ENCODE measurements at places on chromosomes 2 and 18.

- DNase-seq = no peak
These were observed 99.7 kb upstream of the ODC1 start for GRCh38 chr2:10547663-10548376.

DNA sequence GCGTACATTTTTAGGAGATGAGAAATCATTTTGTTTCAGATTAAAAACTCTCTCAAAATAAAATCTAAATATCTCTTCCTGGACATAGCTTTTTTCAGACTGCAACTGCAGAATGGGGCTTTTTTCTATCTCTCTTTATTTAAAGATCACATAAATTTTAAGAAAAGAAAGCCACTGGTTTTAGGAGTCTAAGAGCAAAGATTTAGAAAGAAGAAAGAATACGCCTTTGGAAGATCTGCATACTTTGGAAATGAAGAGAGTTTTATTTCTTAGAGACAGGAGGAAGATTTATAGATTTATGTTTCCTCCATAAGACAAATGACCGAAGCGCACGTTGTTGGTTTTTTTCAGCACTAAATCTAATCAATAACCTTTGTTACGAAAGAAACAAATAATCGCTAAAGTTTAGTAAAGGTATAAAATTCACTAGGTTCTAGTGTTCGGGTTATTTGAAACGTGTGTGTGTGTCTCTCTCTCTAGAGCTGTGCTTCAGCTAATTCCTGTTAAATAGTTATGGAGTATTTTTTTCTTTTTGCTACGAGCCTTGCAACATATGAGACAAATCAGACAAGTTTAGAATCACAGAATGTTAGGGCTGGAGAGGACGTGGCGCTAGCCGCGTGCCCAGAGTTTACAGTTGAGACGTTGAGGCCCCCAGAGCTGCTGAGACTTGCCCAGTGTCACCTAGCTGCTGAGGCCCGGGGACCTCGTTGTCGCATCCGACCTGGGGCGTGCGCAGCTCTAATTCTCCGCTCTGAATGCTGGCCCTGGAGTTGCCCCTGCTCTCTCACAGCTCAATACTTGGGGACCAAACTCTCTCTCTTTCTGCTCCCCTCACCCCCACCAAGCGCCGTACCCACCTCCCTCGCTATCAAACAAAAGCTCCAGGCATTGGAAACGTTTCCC lies 69.9 kb downstream of the CTAGE1 start:
- no peak for DNase-seq

DNA sequence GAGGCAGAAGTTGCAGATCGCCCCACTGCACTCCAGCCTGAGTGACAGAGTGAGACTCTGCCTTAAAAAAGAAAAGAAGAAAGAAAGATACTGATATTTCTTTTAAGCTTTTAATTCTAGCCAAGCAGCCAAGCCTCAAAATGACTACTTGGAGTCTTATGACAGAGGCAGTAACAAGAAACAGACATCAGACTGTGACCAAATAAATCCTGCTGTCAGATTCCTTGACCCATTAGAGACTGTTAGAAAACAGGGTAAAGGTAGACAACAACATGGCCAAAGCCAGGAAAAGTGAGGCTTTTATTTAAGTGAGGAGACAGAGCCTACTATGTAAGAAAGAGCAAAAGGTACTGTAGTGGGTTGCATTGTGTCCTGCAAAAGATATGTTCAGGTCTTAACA lies 83.4 kb upstream of the NARS1 start:
- no peak for DNase-seq

DNA sequence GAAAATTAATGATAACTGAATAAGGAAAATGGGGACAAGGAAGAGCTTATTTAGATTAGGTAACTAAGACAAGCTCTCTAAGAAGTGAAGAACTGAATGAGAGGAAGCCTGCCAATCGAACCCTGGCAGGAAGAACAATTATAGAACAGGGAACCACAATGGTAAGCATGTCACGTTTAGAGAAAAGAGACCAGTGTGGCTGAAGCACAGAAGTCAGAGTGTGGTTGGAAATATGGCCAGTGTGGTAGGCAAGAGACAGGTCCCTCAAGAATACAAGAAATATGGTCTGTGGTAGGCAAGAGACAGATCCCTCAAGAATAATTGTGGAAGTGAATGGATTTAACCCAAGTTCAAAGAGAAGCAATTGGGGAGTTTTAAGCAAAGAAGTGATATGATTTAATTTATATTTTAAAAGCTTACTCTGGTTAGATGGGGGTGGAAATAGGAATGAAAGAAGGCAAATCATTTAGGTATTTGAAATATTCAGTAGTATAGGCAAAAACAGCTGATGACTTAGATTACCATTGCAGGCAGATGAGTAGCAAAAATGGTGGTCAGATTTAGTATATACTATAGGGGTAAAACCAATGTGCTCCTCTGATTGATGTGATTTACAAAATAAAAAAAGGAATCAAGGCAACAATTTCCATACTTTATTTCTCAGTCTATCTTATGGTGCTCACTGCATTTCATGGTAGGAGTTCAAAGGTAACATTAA lies 38.8 kb upstream of the ERMN start:
- peak; percentile 39 for DNase-seq

GRCh38 chr18:78731016-78731397 lies 248.6 kb upstream of the SALL3 start:
- no peak for DNase-seq

GRCh38 chr2:29544917-29545316 lies 376.5 kb downstream of the ALK start:
- DNase-seq = no peak

- no peak for DNase-seq
These were observed 546.6 kb upstream of the LRRTM4 start for GRCh38 chr2:78068808-78069207.

GRCh38 chr18:70636991-70637390 lies 348.1 kb downstream of the SOCS6 start:
- no peak for DNase-seq

DNA sequence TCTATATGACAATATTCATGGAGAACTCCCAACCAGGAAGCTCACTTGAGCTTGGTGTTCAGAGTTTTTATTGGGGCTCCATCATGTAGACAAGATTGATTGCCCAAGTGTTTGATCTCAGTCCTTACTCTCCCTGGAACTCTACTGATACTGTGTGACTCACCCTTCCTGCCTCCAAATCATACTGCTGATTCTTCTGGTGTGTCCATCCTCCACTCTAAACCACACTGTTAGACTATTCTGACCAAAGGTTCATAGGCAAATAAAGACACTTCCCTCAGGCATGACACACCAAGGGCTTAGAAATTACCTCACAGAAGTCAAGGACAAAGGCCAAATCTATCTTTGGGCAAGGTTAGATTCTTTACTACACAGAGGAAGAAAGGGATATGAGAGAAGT lies 107.9 kb upstream of the CDH20 start:
- DNase-seq = no peak

- no peak for DNase-seq
These were observed 385.2 kb upstream of the PIK3C3 start for GRCh38 chr18:41569867-41570266.

DNA sequence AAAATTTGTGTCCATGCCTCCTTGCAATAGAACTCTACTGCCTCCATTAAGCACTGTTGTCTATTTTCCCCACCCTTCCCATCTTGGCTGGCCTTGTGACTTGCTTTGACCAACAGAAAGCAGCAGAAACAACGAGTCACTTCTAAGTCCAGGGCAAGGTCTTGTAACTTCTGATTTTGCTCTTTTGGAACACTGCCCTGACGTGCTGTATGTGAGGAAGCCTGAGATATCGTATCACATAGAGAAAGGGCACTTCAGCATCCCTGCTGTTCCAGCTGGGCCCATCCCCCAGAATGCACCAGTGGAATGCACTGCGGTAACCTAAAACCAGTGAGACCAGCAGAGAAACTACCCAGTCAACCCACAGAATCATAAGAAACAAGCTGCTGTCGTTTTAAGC lies 28.1 kb downstream of the NCKAP1 start:
- no peak for DNase-seq

GRCh38 chr2:99480390-99480789 lies 9.4 kb downstream of the REV1 start:
- DNase-seq = no peak

- no peak for DNase-seq
These were observed 221.8 kb downstream of the INSIG2 start for GRCh38 chr2:118309946-118310680.

DNA sequence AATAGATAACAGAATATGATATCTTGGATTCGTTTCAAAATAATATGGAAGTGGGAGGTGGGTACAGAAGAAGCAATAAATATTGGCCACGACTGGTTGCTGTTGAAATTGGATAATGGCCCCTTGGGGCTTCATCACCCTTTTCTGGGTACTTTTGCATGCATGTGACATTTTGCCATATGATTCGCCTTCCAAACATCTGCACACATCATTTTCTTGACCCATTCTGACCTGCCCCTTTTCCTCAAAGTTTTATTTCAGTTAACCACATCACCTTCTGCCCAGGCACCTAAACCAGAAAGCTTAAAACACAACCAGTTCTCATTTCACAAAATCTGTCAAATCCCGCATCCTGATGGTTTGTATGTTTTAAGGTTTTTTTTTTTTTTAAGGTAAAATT lies 116.7 kb upstream of the AGAP1 start:
- DNase-seq = no peak

DNA sequence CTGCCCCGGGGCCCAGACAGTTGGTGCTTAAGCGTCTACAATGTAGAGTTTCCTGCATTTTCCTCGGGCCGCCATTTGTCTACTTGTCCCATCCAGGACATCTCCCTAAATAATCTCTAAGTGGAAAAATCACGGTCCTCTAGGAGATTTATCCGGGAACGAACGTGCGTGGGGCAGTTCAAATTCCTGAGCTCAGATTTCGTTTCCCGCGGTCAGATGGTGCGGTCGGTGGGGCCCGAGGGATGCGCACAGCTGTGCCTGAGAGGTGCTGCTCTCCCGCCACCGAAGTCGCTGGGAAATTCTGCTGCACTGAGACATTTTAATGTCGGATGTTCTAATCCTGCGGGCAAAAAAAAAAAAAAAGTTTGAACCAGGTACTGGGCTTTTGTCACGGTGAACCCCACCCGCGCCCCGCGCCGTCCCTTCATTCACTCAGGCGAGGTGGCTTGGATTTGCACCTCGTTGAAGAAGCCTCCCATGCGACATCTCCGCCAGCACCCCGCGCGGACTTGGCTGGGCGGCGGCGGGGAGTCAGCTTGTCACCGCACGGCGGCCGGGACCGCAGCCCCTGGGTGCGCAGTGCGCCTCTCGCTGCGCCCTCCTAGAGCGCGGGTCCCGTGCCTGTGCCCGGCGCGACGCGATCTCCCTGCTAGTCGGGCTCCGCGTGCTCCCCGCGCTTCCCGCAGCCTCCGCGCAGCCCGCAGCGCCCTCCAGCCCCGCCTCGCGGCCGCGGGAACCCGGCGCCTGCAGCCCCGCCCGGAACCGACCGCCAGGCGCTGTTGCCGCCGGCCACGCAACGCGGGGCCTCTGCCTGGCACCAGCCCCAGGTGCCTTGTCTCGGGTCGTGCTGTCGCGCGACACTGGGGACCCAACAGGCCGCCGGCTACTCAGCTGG lies 191.9 kb upstream of the TCF4 start:
- DNase-seq = peak; percentile 5

DNA sequence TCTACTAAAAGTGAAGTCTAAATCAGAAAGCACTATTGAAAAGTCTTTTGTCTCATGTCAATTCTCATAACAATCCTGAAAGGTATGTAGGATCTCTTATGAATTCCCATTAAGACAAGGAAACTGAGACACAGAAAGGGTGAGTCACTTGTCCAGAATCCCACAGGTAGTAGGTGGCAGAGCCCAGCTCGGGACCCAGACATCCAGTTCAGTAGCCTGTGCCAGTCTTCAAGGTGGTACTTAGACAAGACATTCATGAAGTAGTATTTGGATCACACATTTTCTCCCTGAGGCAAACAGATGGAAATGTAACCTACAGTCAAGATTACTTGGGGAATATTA lies 14.8 kb upstream of the PARD3B start:
- DNase-seq = no peak

DNA sequence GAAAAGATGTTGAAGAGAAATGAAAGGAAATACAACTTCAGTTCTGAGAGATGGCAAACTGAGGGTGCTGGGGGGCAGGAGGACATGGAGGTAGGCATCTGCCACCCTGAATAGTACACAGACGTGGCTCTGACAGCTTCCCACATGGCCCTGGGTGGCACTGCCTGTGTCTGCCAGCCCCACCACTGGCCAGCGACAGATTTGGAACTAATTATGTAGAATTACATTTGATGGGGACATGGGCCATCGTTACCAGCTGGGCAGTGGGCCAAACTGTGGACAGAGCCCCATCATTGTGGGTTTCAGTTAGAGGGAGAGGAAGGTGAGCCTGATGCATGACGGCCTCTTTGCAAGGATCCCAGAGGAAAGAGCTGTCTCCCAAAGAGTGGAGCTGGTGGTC lies 216.0 kb upstream of the HAAO start:
- no peak for DNase-seq

DNA sequence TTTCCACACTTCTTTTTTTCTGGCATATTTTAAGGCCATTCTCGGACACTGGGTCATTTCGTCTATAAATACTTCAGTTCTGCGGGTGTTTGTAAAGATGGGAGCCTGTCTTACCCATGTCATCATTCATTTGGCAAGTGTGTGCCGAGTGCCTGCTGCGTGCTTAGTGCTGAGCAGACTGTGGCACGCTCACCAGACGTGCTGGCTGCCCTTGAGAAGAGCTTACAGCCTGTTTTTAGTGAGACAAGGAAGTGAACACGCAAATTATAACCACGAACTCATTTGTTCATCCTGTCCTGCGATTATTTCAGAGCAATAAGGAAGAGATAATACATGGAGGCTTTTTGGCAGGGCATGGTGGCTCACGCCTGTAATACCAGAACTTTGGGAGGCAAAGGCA lies 10.4 kb upstream of the STON1 start:
- peak; percentile 24 for DNase-seq

- DNase-seq = no peak
These were observed 141.4 kb downstream of the SNTG2 start for GRCh38 chr2:1091895-1092585.

DNA sequence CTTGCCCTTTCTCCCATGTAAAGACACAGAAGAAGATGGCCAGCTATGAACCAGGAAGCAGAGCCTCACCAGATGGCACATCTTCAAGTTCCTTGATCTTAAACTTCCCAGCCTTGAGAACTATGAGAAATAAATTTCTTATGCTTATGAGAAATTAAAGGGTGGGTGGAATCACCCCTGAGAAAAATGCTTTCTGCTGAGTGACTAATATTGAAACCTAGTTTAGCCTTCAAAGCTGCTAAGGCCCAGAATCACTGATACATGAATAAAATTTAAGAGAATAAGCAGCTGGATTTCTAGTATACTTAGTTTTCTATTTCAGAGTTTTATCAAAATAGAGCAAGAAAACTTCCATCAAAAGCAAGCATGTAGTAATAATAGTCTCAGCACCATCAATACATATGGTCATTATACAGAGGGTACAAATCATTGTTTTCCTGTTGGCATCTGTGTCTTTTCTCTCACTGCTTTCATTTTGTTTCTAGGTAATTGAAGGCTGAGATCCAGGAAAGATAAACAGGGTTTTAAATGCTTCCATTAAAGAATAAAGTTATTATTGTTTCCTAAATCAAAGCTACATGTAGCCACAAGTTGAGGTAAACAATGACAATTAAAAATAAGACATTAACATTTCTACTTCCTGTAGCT lies 53.3 kb upstream of the COL5A2 start:
- no peak for DNase-seq

GRCh38 chr18:3499501-3499900 lies 49.5 kb downstream of the TGIF1 start:
- no peak for DNase-seq
